ENCODE measurements at places on chromosomes 2 and 18. TPM values are rescaled to one million over a fixed set of nuclear protein-coding genes. Genes with fewer than 3 reads are reported as not detected.

The TIMM21 gene
- 36.7 TPM for total RNA-seq

- H3K4me3 ChIP-seq, result no peak overlapping the region
- no peaks in the 10 kb centered on the region for H3K27me3 ChIP-seq
- H3K4me1 ChIP-seq, result no peaks in the 10 kb centered on the region
- H3K27ac ChIP-seq, result no peak overlapping the region
These were observed 31.4 kb downstream of the FECH start for GRCh38 chr18:57555134-57555533.

DNA sequence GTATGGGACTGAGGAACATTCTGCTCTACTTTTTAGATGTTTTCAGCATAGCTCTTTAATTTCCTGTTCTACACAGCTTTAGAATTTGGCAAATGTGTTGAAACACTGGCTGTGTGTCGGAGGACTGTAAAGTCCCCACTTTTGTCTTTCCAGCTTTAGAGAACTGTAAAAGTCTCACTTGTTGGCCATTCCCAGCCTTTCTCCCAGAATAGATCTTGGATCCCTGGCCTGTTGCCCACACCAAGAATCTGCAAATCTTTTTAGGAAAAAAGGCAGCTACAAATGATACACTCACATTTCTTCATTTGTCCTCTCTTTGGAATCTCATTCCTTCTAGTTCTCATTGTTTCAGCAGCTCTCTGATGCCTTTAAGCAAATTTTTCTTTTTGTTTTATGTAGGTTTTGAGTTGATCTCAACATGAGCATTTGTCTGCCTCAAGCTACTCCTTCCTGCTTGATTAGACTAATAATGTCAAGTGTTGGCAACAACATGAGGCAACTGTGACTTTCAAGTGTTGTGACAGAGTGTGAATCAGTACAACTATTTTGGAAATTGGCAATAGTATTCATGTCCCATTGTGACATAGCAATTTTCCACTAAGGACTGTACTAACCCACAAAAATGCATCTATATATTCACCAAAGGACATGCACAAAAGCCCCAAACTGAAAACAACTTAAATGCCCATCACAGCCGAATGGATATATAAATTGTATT is 610.8 kb downstream of the EPHA4 start:
- no peak overlapping the region for H3K27ac ChIP-seq

GRCh38 chr2:218648088-218648786 is 11.2 kb downstream of the ZNF142 start:
- DNase-seq, result peak; percentile 75
- no peaks in the 10 kb centered on the region for H3K27me3 ChIP-seq
- no peak overlapping the region for H3K4me3 ChIP-seq
- peaks cover 44% of the 10 kb centered on the region for H3K36me3 ChIP-seq
- no peak overlapping the region for H3K27ac ChIP-seq

The SMYD1 gene
- not detected for total RNA-seq

GRCh38 chr18:46577546-46577945 is 79.5 kb downstream of the LOXHD1 start:
- DNase-seq, result no peak
- no peaks in the 10 kb centered on the region for H3K4me1 ChIP-seq
- H3K36me3 ChIP-seq, result no peaks in the 10 kb centered on the region
- H3K4me3 ChIP-seq, result no peak overlapping the region
- no peaks in the 10 kb centered on the region for H3K27me3 ChIP-seq
- no peak overlapping the region for H3K27ac ChIP-seq

- H3K27ac ChIP-seq, result no peak overlapping the region
- H3K4me1 ChIP-seq, result no peaks in the 10 kb centered on the region
- H3K27me3 ChIP-seq, result no peaks in the 10 kb centered on the region
- no peaks in the 10 kb centered on the region for H3K36me3 ChIP-seq
These were observed 220.3 kb upstream of the PXDN start for GRCh38 chr2:1964659-1965058.

- no peaks in the 10 kb centered on the region for H3K27me3 ChIP-seq
- DNase-seq, result no peak
- H3K4me3 ChIP-seq, result no peak overlapping the region
- no peaks in the 10 kb centered on the region for H3K36me3 ChIP-seq
- H3K4me1 ChIP-seq, result peaks cover 28% of the 10 kb centered on the region
These were observed 177.2 kb downstream of the TXNL1 start for GRCh38 chr18:56461151-56461550.

- no peak overlapping the region for H3K27ac ChIP-seq
- no peaks in the 10 kb centered on the region for H3K4me1 ChIP-seq
- H3K27me3 ChIP-seq, result no peaks in the 10 kb centered on the region
- DNase-seq, result peak; percentile 25
- no peaks in the 10 kb centered on the region for H3K36me3 ChIP-seq
These were observed 4.0 kb upstream of the RAB17 start for GRCh38 chr2:237594514-237594871.

DNA sequence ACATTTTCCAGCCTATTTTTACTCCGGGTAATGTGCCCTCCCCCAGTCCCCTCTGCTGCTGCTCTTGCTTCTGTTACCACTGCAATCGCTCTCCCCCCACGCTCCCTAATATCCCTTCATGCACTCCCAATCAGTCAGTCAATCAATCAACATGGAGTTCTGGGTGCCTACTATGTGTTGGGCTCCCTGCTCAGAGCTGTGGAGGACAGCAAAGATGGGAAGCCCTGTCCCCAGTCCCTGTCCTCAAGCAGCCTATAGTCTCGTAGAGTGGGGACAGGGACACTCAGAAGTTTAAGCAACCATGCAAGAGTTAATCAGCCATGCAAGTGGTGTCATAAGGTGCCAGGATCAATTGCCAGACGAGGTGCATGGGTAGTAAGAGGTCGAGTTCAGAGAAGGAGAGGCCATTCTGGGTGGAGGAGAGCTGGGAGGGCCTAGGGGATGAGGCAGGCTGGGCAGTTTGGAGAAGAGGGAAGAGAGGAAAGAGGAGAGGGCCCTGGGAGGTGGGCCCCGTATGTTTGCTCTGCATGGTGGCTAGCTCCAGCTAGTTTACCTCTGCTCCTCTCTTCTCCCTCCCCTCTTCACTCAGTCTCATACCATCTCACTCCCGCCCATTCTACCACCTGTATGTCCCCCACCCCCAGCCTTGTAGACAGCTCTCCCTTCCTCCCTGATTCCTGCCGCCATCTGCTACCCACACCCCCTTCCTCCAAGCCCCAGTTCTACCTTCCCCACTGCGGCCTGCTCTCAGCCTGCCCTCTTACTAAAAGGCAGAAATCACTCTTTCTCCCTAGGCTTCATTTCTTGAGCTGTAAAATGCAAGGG is 3.9 kb downstream of the ASIC4 start:
- no peak overlapping the region for H3K27ac ChIP-seq
- no peaks in the 10 kb centered on the region for H3K36me3 ChIP-seq
- no peak for DNase-seq
- H3K4me1 ChIP-seq, result no peaks in the 10 kb centered on the region
- H3K4me3 ChIP-seq, result no peak overlapping the region
- peaks cover 56% of the 10 kb centered on the region for H3K27me3 ChIP-seq

- H3K4me1 ChIP-seq, result peaks cover 37% of the 10 kb centered on the region
- H3K36me3 ChIP-seq, result no peaks in the 10 kb centered on the region
- no peak overlapping the region for H3K4me3 ChIP-seq
- H3K27ac ChIP-seq, result peak overlapping the region; percentile 80
- peak; percentile 89 for DNase-seq
- no peaks in the 10 kb centered on the region for H3K27me3 ChIP-seq
These were observed 36.4 kb upstream of the FOSL2 start for GRCh38 chr2:28356095-28356911.

The CPS1 gene
- 0.88 TPM for total RNA-seq

DNA sequence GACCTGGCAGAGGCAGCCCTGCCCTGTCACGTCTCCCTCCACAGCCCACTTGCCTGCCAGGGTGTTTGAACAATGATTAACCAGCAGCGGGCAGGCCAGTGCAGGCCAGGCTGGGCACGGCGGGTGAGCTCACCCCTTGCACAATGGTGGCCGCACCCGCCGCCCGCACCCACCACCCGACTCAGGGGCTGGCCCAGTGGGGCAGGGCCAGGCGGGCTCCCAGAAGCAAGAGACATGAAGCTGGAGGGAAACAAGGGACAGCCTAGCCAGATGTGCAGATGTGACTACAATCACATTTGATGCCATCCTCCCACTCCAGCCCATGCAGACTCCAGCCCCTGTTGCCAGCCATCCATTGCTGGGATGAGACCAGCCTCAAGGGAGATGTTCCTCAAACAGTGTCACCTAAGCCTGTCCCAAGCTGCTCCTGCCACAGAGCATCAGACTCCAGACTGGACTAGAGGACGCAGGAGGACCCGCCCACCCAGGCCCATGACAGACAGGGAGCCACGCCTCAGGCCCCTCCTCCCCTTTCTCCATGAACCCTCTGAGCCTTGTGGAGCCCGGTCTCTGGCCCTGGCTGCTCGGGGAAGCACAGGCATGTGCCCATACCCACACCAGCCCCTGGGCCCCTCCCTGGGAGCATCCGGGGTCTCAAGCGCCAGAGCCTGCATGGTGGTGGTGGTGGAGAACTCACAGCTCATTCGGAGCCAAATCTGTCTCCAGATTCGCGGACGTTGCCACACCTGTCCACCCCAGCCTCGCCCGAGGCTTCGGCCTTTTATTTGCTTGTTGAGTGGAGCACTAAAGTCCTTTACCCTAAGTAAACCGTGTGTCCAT is 45.0 kb downstream of the SDC1 start:
- DNase-seq, result no peak
- no peaks in the 10 kb centered on the region for H3K27me3 ChIP-seq
- H3K4me1 ChIP-seq, result no peaks in the 10 kb centered on the region
- H3K27ac ChIP-seq, result no peak overlapping the region

GRCh38 chr2:45169339-45170190 is 160.3 kb upstream of the SIX2 start:
- peaks cover 9% of the 10 kb centered on the region for H3K4me1 ChIP-seq
- H3K36me3 ChIP-seq, result no peaks in the 10 kb centered on the region
- H3K4me3 ChIP-seq, result peak overlapping the region; percentile 61
- H3K27ac ChIP-seq, result no peak overlapping the region
- peaks cover 13% of the 10 kb centered on the region for H3K27me3 ChIP-seq
- DNase-seq, result peak; percentile 50

GRCh38 chr2:202965810-202966460 is 48.7 kb upstream of the NBEAL1 start:
- peak; percentile 15 for DNase-seq
- H3K27ac ChIP-seq, result no peak overlapping the region
- H3K36me3 ChIP-seq, result no peaks in the 10 kb centered on the region
- no peaks in the 10 kb centered on the region for H3K27me3 ChIP-seq
- H3K4me1 ChIP-seq, result no peaks in the 10 kb centered on the region
- H3K4me3 ChIP-seq, result no peak overlapping the region

The HOXD4 gene
- 13.7 TPM for total RNA-seq

GRCh38 chr2:37156071-37156856 is 516 bp downstream of the EIF2AK2 start:
- DNase-seq, result peak; percentile 70
- H3K27me3 ChIP-seq, result no peaks in the 10 kb centered on the region
- no peaks in the 10 kb centered on the region for H3K36me3 ChIP-seq
- H3K27ac ChIP-seq, result peak overlapping the region; percentile 42
- peaks cover 25% of the 10 kb centered on the region for H3K4me1 ChIP-seq

DNA sequence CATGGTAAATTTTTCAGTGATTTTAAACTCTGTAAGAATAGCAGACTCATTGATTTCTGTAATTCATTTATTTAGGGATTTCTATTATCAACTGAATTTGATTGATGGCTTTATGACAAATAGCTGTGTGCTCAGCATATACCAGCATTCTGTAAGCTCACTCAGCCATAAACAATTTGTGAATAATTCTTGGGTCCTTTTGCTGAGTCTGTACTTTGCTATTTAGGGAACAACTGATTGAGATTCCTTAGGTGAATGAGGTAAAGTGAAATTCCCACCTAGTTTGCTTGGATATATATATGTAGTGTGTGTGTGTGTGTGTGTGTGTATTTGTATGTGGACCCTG is 76.7 kb upstream of the CAVIN2 start:
- H3K4me1 ChIP-seq, result peaks cover 24% of the 10 kb centered on the region
- H3K27ac ChIP-seq, result no peak overlapping the region
- DNase-seq, result no peak
- H3K36me3 ChIP-seq, result no peaks in the 10 kb centered on the region

GRCh38 chr2:55116966-55117365 is 66.7 kb upstream of the RTN4 start:
- no peak for DNase-seq
- H3K27ac ChIP-seq, result no peak overlapping the region
- no peaks in the 10 kb centered on the region for H3K27me3 ChIP-seq
- no peak overlapping the region for H3K4me3 ChIP-seq
- no peaks in the 10 kb centered on the region for H3K36me3 ChIP-seq

GRCh38 chr2:97974471-97974870 is 21.3 kb downstream of the TMEM131 start:
- no peak for DNase-seq
- H3K27me3 ChIP-seq, result no peaks in the 10 kb centered on the region
- no peaks in the 10 kb centered on the region for H3K36me3 ChIP-seq
- H3K4me1 ChIP-seq, result no peaks in the 10 kb centered on the region
- no peak overlapping the region for H3K27ac ChIP-seq

DNA sequence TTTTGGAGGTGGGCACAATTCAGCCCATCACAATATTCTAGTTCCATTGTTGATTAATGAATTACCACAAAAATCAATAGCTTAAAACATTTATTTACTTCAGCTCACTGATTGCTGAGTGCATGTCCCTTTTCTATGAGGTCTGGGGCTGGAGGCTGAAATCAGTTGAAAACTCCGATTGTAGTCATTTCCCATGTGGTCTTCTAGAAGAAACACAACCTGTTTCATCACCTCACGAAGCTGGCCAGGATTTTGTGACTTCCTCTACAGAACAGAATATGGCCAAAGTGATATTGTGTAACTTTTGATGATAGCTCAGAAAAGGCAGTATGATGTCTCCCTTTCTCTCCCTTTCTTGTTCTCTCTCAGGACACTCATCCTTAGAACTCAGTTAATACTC is 44.1 kb upstream of the CYRIA start:
- H3K36me3 ChIP-seq, result no peaks in the 10 kb centered on the region
- H3K27me3 ChIP-seq, result peaks cover 6% of the 10 kb centered on the region

The PROKR1 gene
- not detected for total RNA-seq

GRCh38 chr2:220419647-220420046 is 792.2 kb downstream of the SLC4A3 start:
- H3K27ac ChIP-seq, result no peak overlapping the region
- H3K4me3 ChIP-seq, result no peak overlapping the region
- H3K36me3 ChIP-seq, result no peaks in the 10 kb centered on the region
- no peaks in the 10 kb centered on the region for H3K27me3 ChIP-seq
- no peak for DNase-seq

- H3K36me3 ChIP-seq, result no peaks in the 10 kb centered on the region
- no peak for DNase-seq
- H3K4me3 ChIP-seq, result no peak overlapping the region
These were observed 91.0 kb upstream of the KCNH7 start for GRCh38 chr2:162929571-162929970.

Measured in endothelial cell of umbilical vein (primary cell).